ENCODE measurements at places on chromosomes 7 and 10.

DNA sequence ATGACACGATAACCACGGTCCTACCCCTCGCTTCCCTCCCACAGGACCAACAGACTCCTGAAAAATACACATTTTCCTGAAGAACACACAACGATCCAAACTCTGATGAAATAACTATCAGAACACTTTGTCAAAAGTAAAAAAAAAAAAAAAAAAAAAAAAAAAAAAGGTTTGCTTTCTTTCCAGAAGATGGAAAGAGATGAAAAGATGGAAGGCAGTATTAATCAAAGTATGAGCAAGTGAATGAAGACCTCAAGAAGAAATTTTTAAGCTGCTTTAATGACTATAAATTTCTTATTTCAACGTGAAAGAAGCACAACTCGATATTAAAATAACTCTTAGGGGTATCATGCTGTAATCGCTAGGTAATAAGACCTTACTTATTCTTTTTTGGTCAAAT is 202.3 kb downstream of the CHCHD3 start:
- no peak for DNase-seq

- DNase-seq, result no peak
Observed at GRCh38 chr7:33035776-33036175, 26.8 kb downstream of the NT5C3A start.

DNA sequence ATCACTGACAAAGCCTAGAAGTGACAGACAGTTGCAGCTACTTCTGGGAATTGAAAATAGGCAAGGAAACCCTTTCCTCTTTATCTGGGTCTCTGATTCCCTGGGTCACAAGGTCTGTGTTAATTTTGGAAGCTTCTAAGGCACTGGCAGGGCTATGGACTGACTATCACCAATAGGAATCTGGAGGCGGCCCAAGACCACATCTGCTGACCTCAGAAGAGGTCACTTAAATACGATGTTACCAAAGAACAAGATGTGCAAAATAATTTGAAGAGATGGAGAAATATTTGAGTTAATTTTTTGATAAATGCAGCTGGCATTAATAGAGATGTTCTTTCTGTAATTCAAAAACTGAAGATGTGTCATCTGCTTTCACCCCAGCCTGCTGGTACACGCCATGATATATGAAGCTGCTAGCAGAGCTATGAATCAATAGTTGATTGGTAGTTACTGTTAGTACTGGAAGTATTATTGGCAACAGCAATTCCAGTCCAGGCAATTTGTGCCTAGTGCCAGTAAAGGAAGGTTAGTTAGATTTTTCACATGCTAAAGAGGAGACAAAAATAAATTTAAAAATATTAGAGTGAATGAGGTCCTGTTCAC is 5.5 kb upstream of the STEAP4 start:
- DNase-seq, result no peak

GRCh38 chr7:137647905-137648565 is 198.7 kb downstream of the DGKI start:
- DNase-seq, result no peak

- no peak for DNase-seq
Observed at GRCh38 chr7:26667514-26668133, 196.8 kb downstream of the SKAP2 start.

- no peak for DNase-seq
Observed at GRCh38 chr7:505171-505570, 14.5 kb downstream of the PDGFA start.

GRCh38 chr7:124071843-124072242 is 39.0 kb upstream of the TMEM229A start:
- DNase-seq, result no peak

DNA sequence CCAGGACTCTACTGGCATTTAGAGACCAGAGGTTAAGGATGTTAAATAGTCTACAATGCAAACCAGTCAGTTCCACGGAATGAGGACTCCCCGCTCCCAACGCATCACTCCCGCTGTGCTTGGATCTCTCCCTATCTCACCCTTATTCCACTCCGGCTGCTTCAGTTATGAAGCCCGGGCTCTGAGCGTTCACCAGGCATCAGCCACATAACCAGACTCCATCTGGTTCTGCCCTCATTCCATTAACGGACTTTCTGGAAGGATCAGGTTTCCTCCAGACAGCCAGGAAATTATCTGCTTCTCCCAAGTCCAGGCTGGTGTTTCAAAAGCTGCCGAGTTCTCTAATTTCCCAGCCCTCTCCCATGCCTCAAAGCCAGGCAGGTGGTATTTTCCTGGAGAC is 499.3 kb downstream of the GLRX3 start:
- no peak for DNase-seq

DNA sequence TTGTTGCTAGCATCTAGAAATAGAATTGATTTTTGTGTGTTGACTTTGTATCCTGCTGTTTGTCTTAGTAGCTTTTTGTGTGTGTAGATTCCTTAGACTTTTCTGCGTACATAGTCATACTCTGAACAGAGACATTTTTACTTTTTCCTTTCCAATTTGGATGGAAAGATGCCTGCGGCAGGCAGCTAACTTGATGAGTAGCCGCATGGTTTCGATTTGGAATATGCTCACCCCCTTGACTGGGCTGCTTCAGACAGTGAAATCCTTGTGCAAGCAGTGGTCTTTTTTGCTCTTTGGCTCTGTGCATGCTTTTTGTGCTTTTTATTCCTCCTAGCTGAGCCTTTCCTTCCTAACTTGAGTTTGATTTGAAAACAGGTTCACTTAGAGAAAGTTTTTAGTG is 71.8 kb downstream of the HHEX start:
- DNase-seq, result no peak

- no peak for DNase-seq
Observed at GRCh38 chr10:114852197-114852596, 30.6 kb downstream of the FHIP2A start.

GRCh38 chr7:107501593-107501992 is 31.7 kb downstream of the GPR22 start:
- DNase-seq, result no peak

DNA sequence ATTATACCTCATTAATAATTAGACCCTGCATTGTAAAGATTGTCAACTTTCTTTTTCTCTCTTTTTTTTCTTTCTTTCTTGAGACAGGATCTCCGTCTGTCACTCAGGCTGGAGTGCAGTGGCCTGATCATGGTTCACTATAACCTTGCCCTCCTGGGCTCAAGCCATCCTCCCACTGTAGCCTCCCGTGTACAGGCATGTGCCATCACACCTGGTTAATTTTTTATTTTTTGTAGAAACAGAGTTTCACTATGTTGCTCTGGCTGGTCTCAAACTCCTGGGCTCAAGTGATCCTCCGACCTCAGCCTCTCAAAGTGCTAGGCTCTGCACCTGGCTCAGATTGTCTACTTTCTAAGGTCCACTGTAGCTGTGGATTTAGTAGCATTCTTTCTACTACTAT is 50.7 kb downstream of the MDFIC start:
- no peak for DNase-seq

DNA sequence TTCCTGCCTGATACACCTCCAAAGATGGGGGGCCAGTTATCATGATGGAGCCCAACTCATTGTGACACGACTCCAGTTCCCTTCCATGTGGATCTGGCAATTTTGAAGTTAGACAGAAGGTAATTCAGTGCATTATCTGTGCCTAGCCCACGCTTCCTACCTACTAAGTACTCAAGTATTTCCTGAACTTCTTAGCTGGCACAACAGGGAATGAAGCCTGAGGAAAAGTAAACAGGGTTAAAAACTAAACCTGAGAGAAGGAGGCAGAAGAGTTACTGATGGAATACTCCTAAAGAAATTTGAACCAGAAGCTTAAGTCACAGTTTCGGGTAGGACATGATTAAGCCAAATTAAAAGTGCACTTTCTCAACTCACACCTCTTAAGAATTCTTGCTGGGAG is 1.1 kb upstream of the SEC31B start:
- no peak for DNase-seq

- no peak for DNase-seq
Observed at GRCh38 chr10:115390607-115391006, 297.4 kb downstream of the ATRNL1 start.

DNA sequence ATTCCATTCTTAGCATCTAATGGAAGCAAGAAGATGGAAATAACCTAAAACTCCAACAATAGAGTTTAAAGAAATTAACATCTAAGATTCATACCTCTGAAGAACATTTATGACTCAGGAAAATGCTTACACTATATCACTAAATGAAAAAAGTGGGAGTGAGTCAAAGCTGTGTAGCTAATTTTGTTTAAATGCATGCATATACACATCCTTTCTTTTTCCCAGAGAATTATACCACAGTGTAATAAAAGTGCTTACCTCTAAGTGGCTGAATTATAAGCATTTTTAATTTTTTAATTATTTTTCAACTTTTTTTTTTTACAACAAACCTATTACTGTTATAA is 44.3 kb downstream of the CCDC71L start:
- no peak for DNase-seq

DNA sequence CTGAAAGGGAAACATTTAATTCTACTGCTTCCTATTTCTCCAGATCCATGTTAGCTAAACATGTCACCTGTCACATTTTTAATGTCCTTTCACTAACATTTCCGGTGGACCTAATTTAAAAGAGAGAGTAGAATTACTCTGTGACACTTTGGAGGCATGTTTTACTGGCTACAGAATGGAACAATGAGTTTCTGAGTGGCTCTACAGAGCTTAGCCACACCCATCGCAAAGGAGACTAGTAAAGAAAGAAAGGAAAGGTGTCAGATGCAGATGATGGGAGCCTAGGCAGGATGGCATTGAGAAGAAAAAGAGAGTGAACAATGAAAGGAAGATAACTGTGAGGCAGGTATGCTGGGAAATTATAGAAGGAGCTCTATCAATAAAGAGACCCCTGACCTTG is 35.9 kb downstream of the NDUFB2 start:
- no peak for DNase-seq
